ENCODE measurements at places on chromosomes 1 and 21. TPM values are rescaled to one million over a fixed set of nuclear protein-coding genes. Genes with fewer than 3 reads are reported as not detected.

The SESN2 gene
- 9.8 TPM for total RNA-seq

The CR1L gene
- not detected for total RNA-seq

The MEX3A gene
- total RNA-seq = 1.2 TPM

The NDUFS2 gene
- 55.3 TPM for total RNA-seq

The SYT14 gene
- total RNA-seq = not detected

The SLC16A4 gene
- 18.5 TPM for total RNA-seq

The E2F2 gene
- 0.96 TPM for total RNA-seq

The RHCE gene
- not detected for total RNA-seq

The LYPD8 gene
- not detected for total RNA-seq

The TMIGD3 gene
- 6.0 TPM for total RNA-seq

The C1QB gene
- 225 TPM for total RNA-seq

The GPR25 gene
- total RNA-seq = not detected

The FCRL4 gene
- total RNA-seq = not detected

The WDTC1 gene
- total RNA-seq = 38.5 TPM

All from aorta (tissue), 5 donors.